Neural crest cell (in vitro differentiated cells): ENCODE measurements at places on chromosomes 1 and 21. TPM values are rescaled to one million over a fixed set of nuclear protein-coding genes. Genes with fewer than 3 reads are reported as not detected.
A peak's percentile ranks its signal among the peaks of the same experiment; 100 is the strongest.

GRCh38 chr1:91730801-91731732, 154.9 kb downstream of the TGFBR3 start:
- H3K27ac ChIP-seq: no peak overlapping the region
- H3K27me3 ChIP-seq: no peaks in the 10 kb centered on the region
- DNase-seq: no peak
- H3K4me1 ChIP-seq: peaks cover 13% of the 10 kb centered on the region

DNA sequence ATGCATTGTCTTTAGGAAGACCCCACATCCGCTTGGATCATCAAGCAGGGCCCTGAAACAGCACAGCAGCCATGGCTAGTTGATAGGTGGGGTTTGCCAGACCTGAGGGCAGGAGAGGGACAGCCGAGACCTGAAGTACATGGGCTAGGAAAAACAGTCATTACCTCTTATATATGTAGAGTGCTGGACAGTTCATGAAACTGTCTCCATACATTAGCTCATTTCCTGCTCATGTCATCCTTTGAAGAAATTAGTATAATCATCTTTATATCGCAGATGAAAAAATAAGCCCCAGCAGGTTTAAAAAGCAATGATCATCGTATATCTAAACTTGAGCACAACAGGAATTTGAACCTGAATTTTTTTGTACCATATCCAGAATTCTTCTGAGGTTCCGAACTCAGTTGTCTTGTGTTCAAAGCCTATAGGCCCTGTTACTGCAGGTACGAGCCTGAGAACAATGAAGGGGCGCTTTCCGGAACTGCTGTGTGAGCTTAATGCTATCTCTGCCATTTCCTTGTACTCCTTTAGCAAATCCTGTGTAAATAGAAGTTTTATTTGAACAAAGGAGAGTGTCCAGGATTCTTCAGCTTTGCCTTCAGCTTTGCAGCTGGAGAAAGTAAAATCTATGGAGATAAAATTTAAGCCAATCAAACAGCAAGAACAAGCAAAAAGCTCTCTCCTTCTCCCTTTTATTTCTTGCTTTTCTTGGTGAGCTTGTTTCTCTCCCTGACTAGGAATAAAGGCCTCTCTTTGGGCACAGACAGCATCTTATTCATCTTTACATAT, 32.4 kb upstream of the DUSP10 start:
- no peak for DNase-seq
- H3K4me3 ChIP-seq: no peak overlapping the region
- peaks cover 7% of the 10 kb centered on the region for H3K27me3 ChIP-seq
- no peak overlapping the region for H3K27ac ChIP-seq
- H3K36me3 ChIP-seq: no peaks in the 10 kb centered on the region

DNA sequence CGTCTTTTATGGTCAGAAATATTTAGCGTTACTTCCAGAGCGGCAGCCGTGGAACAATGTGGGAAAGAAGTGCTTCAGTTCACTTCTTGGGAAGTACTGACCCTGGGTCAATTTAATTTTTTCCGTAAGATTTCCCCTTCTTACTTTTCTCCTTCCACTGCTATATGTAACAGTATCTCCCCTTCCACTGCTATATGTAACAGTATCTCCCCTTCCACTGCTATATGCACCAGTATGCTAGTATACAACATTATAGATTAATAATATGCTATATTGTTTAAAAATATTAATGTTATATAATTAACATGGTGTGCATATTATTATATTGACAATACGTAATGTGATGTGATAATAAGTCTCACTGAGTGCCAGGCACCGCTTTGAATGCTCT, 69.7 kb upstream of the ERG start:
- DNase-seq: no peak
- peak overlapping the region; percentile 39 for H3K4me3 ChIP-seq
- H3K27ac ChIP-seq: peak overlapping the region; percentile 60

- no peak for DNase-seq
- H3K4me3 ChIP-seq: no peak overlapping the region
- H3K4me1 ChIP-seq: peaks cover 5% of the 10 kb centered on the region
- no peak overlapping the region for H3K27ac ChIP-seq
Measured at GRCh38 chr1:33930346-33931110, 66.6 kb downstream of the HMGB4 start.

DNA sequence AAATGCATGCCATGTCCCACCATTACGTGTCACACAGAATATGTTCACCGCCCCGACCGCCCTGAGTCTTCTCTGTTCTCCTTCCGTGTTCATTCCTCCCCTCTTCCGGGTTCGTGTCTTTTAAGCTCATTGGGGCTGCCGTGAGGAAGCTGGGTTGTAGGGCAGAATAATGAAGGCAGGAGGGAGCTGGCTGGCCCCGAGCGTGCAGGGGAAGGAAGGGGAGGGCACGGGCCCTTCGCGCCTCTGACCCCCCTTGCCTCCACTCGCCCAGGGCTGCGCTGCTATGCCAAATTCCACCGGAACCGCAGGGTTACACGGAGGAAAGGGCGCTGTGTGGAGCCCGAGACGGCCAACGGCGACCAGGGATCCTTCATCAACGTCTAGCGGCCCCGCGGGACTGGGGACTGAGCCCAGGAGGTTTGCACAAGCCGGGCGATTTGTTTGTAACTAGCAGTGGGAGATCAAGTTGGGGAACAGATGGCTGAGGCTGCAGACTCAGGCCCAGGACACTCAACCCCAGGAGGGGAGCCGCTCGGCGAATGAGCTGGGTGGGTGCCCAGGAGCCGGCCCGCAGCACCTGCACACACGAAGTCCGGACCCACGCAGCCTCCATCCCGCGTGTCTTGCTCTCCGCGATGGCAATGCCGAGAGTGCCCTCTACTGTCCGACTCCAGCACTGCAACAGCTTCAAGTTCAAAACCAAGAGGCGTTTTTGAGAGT, 16.5 kb upstream of the AGTRAP start:
- H3K27ac ChIP-seq: no peak overlapping the region
- DNase-seq: peak; percentile 77
- H3K4me1 ChIP-seq: peaks cover 6% of the 10 kb centered on the region
- H3K36me3 ChIP-seq: no peaks in the 10 kb centered on the region
- peak overlapping the region; percentile 15 for H3K4me3 ChIP-seq

DNA sequence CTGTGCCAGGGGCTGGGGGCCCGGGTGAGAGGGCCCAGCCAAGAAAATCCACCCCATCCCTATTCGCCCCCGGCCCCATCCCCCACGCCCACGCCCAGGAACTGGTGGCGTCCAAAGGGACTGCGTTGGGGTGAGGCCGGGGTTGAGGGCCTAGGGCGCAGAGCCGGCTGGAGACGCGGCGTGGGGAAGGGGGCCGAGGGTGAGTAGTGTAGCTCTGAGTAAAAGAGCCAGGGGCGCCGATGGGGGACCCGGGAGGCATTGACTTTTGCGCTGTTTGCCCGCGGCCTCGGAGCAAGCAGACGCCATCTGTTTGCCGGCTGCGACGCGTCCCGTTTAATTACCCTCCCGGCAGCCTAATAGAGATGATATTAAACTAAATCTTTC, 3.5 kb upstream of the DMRTA2 start:
- H3K27ac ChIP-seq: no peak overlapping the region
- H3K36me3 ChIP-seq: peaks cover 5% of the 10 kb centered on the region
- peaks cover 29% of the 10 kb centered on the region for H3K4me1 ChIP-seq
- no peak overlapping the region for H3K4me3 ChIP-seq
- H3K27me3 ChIP-seq: peaks cover 100% of the 10 kb centered on the region

GJC2 gene
- 0.65 and 0.68 TPM in 2 replicates for total RNA-seq

DNA sequence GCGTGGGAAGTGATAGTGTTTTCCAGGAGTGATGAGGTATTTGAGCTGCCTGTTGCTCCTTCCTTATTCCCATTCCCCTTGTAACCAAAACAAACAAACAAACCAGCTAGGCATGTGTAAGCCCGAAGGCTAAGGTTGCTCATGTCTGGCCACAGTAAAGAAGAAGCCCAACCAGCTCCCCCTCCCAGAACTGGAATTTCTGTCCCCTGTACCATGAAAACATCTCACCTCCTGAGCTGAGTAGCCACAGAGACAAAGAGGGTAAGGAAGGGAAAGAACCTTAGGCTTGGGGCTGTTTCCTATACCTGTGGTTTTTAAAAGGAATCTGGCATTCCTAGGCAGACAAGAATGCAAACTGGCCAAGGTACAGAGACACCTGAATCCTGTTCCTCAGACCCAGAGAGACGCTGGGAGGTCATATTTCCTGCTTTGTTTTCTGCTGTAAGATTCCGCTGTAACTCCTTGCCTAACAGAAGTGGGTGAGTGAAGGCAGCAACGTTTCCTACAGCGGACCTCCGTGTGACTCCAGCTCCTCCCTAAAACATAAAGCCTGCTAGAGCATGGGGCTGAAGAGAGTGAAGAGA, 41.7 kb upstream of the RAB4A start:
- H3K27me3 ChIP-seq: peaks cover under 1% of the 10 kb centered on the region
- peak overlapping the region; percentile 7 for H3K4me3 ChIP-seq
- no peaks in the 10 kb centered on the region for H3K36me3 ChIP-seq
- no peak for DNase-seq
- H3K27ac ChIP-seq: no peak overlapping the region
